ENCODE measurements at places on chromosomes 1 and 21. TPM values are rescaled to one million over a fixed set of nuclear protein-coding genes. Genes with fewer than 3 reads are reported as not detected.

Gene GABRD
- not detected for total RNA-seq

Gene LCE1B
- not detected for total RNA-seq

Gene CD1D
- not detected for total RNA-seq

Gene BLACAT1
- total RNA-seq, result 0.51 TPM

Gene UMODL1
- not detected for total RNA-seq

Gene OR6N1
- not detected for total RNA-seq

Gene HRNR
- not detected for total RNA-seq

Gene C1orf53
- total RNA-seq, result 0.39 TPM

Gene FAM72B
- total RNA-seq, result 13.6 TPM

Gene CD53
- 581 TPM for total RNA-seq

Gene C2CD4D
- total RNA-seq, result 0.83 TPM

Gene LUZP1
- 23.2 TPM for total RNA-seq

Gene SLC2A5
- 0.39 TPM for total RNA-seq

Gene EXO1
- 30.7 TPM for total RNA-seq

Gene RAB7B
- total RNA-seq, result not detected

Gene S100A4
- 762 TPM for total RNA-seq

Gene KLHL20
- 23.4 TPM for total RNA-seq

Gene NEK2
- total RNA-seq, result 26.1 TPM

Gene FOXO6
- total RNA-seq, result not detected

Gene LINGO4
- 0.10 TPM for total RNA-seq

Gene PLA2G5
- not detected for total RNA-seq

Gene PLCH2
- 14.0 TPM for total RNA-seq

Gene SPRR1A
- total RNA-seq, result not detected

Gene CR1L
- total RNA-seq, result not detected

Gene SELL
- total RNA-seq, result 330 TPM

Gene SHE
- not detected for total RNA-seq

Gene OR2L13
- not detected for total RNA-seq

Gene C4BPB
- total RNA-seq, result 15.6 TPM

Gene DUSP23
- 12.8 TPM for total RNA-seq

Gene SERINC2
- total RNA-seq, result 0.10 TPM

Gene MSH4
- 0.41 TPM for total RNA-seq

Gene CITED4
- 14.1 TPM for total RNA-seq

Gene MMEL1
- total RNA-seq, result 2.0 TPM

Gene SLAMF7
- total RNA-seq, result 60.1 TPM

Gene EXOC8
- total RNA-seq, result 22.6 TPM

Gene GPR25
- total RNA-seq, result not detected

Gene XKR8
- 10.2 TPM for total RNA-seq

Gene GPR37L1
- total RNA-seq, result not detected

Gene ATAD3C
- total RNA-seq, result 0.56 TPM

Gene ECM1
- total RNA-seq, result 1.4 TPM

Gene UBE2U
- total RNA-seq, result not detected

Gene PKLR
- not detected for total RNA-seq

Gene VSIG8
- total RNA-seq, result not detected

Gene FALEC
- total RNA-seq, result not detected

Gene TFF1
- total RNA-seq, result not detected

Gene MYOC
- not detected for total RNA-seq

Gene DVL1
- total RNA-seq, result 43.8 TPM

Gene LCE3D
- not detected for total RNA-seq

Gene FAM110D
- not detected for total RNA-seq

Gene HSPA6
- 1.1 TPM for total RNA-seq

Gene RBM11
- 0.56 TPM for total RNA-seq

Gene RIMS3
- total RNA-seq, result 3.7 TPM

Gene COL24A1
- 0.07 TPM for total RNA-seq

Gene NR0B2
- total RNA-seq, result not detected
